Stimulated activated CD4-positive, alpha-beta T cell treated with anti-CD3 and anti-CD28 coated beads, Interleukin-15, amount 100 ng/mL, for 1 hour (primary cell): ENCODE measurements at places on chromosomes 1 and 21.

DNA sequence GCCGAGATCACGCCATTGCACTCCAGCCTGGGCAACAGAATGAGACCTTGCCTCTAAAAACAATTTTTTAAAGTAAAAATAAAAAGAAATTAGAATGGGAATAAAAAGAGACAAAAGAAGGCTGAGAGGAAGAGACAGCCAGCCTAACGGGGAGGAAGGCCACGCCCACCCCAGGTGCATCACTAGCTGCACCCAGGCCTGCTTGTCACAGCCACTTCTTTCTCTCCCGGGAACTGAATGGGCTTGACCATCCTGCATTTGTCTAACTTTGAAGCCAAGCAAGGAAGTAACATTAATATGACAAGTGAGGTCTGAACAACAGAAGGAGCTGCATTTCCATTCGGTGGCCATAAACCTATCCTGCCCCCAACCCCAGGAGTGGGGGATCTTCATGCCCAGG lies 20.8 kb upstream of the EFNA1 start:
- DNase-seq, result no peak

DNA sequence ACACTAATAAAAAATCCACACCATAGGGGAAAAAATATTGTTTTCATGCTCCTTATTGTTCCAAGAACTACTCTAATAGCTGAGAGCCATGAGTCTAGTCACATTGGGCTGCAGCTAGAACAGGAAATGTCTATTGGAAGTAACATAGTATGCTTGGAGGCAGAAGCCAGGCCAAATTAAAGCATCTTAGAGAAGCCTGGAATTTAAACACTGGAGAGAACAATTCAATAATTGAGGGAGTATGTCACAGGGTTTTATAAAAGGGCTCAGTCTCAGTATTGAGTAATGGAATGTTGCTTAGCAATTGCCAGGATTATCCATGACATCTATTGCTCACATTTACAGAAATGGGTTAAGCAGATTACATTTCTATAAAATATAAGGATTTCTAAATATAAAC lies 471.3 kb downstream of the LMO4 start:
- DNase-seq, result no peak

DNA sequence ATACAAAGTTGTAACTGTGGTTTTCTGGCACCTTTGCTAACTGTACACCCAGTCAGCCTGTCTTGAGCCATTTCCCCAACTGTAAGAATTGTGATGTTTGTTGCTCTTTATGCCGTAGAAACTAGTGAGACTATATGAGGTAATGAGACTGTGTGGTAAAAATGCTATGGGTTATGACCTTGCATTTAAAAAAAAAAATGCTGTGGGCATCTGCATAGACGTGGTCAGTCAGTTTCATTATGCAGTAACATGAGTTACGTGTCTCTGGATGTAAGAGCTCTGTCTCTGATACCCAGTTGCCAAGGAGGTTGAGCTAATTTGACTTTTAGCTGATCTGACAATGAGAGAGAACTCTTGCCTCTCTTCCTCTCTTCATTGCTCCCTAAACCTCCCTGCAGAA lies 80.6 kb upstream of the LAMC2 start:
- no peak for DNase-seq

- DNase-seq, result no peak
Observed at GRCh38 chr1:162040657-162041056, 17.0 kb upstream of the OLFML2B start.

DNA sequence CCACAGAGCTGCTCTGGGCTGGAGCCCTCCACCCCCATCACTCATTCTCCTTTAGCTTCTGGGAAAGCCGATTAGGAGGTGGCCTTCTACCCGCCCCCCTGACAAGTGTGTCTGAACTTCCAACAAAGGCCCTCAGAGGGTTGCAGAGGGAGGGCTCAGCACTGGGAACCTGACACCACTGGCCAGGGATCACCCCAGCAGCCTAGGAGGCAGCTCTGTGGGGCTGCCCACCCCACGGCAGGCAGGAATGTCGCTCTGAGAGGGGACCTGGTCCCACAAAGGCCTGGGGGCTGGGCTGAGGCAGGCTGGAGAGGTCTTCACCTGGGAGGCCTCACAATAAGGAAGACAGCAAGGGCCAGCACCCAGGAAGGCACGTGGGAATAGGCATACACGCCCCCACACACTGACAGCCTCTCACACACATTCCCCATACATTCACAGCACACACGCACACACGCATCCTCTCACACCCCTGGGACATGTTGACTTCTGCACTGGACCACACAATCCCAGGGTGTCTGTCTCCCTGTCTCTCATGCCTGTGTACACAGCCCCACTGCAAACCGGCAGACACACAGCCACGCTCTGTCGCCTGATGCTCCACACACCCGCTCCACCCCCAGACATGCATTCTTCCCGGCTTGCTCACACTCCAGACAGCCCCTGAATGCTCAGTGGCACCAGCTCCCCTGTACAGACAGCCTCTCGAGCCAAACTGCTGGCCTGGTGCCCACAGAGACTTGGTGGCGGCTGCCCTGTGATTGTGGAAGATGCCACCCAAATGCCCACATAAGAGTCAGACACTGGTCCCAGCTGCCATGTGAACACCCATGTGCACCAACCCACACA lies 30.7 kb downstream of the DMBX1 start:
- DNase-seq, result no peak

- DNase-seq, result no peak
Observed at GRCh38 chr1:23869051-23869450, 961 bp upstream of the FUCA1 start.

GRCh38 chr1:41537788-41538351 lies 53.4 kb upstream of the EDN2 start:
- no peak for DNase-seq

GRCh38 chr1:54461731-54462596 lies 55.8 kb upstream of the SSBP3 start:
- DNase-seq, result no peak
